ENCODE measurements at places on chromosomes 3 and 15. TPM values are rescaled to one million over a fixed set of nuclear protein-coding genes. Genes with fewer than 3 reads are reported as not detected.

Gene DLEC1
- 0.16 TPM for total RNA-seq

Gene UNC13C
- not detected for total RNA-seq

Gene GOLGA8N
- total RNA-seq = 14.1 TPM

Gene PRICKLE2
- total RNA-seq = 62.7 TPM

Gene HTR3E
- not detected for total RNA-seq

Gene GOLGA8O
- 0.97 TPM for total RNA-seq

Gene ERICH6
- 0.32 TPM for total RNA-seq

Gene WDR5B
- 7.5 TPM for total RNA-seq

Gene IQCF5
- total RNA-seq = not detected

Gene FOXL2NB
- 10.4 TPM for total RNA-seq

Gene ZNF80
- total RNA-seq = not detected

Gene AADAC
- total RNA-seq = not detected

Gene BLM
- total RNA-seq = 0.61 TPM

Gene OR5K2
- not detected for total RNA-seq

Gene SLC15A2
- total RNA-seq = 0.32 TPM

Gene PPM1L
- total RNA-seq = 6.0 TPM

Gene ADAMTS7
- 13.6 TPM for total RNA-seq

Gene EFCC1
- not detected for total RNA-seq

Gene PLCL2
- total RNA-seq = 35.4 TPM

Gene GOLIM4
- 43.6 TPM for total RNA-seq

Gene HOMER2
- 16.4 TPM for total RNA-seq

Gene ZNF502
- total RNA-seq = 6.6 TPM

Gene KNG1
- total RNA-seq = not detected

Gene FBXW12
- 0.12 TPM for total RNA-seq

Gene KBTBD8
- total RNA-seq = 0.49 TPM

Gene ADGRG7
- total RNA-seq = not detected

Gene GPR62
- not detected for total RNA-seq

Gene GOLGA6A
- total RNA-seq = not detected

Gene PTH1R
- total RNA-seq = 11.0 TPM

Gene TMC3
- total RNA-seq = not detected

Gene GOLGA6L10
- 0.36 TPM for total RNA-seq

Gene NXPE3
- 27.4 TPM for total RNA-seq

Gene XCR1
- total RNA-seq = not detected

Gene ITIH1
- not detected for total RNA-seq

Gene PIGBOS1
- 6.1 TPM for total RNA-seq

Gene ACKR2
- not detected for total RNA-seq

Gene GOLGA8T
- not detected for total RNA-seq

Gene GHSR
- total RNA-seq = not detected

Gene SUCNR1
- not detected for total RNA-seq

Gene GASK1A
- total RNA-seq = 1.3 TPM

Gene ARL13B
- 14.5 TPM for total RNA-seq

Gene CYP8B1
- total RNA-seq = not detected

Gene CYP11A1
- total RNA-seq = 0.81 TPM

Gene KLHL25
- total RNA-seq = 3.3 TPM

Gene CAPN3
- 1.9 TPM for total RNA-seq

Gene FBXO40
- total RNA-seq = not detected

Gene UBA3
- 74.8 TPM for total RNA-seq

Gene RARB
- 25.8 TPM for total RNA-seq

Gene GPR171
- not detected for total RNA-seq

All from hair follicle dermal papilla cell (primary cell).